Nucleus accumbens (tissue), 56 donors: ENCODE measurements at places on chromosomes 1 and 21.

DNA sequence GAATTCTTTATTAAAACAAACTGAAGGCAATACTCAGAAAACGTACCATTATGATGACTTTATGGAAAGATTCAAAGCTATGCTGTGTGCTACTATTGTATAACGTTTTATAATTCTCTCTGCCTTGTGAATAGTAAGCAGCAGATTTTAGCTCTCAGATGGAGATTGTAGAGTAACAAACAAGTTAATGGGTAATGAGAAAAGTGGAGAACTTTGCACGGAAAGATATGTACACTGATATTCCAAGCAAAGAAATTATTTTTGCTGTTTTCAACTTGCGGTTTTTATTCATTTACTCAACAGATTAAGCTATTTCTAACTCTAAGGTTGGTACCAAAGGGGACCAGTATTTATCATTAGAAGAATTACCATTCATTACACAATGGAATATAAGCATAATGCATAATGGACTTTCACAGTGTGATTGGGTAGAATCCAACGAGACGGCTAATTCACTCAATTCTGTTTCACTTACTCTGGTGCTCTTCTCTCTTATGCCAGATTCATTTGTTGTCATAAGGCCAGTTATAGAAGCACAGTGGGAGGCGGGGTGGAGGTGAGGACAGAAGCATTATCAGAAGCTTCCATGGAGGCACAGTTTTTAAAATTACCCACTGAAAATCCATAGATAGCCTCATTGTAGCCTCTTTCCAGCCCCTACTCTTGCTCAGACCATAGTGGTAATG lies 38.6 kb downstream of the ATP1B1 start:
- DNase-seq: no peak

DNA sequence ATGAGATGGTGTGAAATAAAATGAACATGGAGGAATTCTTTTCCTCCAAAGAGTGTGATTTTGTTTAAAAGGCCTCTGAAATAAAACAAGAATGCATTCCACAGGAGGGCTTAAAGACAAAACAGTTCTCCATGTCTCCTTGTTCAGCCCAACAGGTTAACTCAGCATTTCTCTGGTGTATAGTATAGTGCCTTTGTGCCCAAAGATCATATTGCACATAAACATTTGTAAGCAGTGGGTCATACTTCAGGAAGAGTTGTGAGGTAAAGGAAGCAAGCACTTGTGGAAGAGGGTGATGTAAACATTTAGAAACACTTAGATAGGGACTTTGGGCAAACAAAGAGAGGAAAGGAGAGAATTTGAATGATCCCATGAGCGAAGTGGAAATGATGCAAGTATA lies 433.9 kb downstream of the SIPA1L2 start:
- no peak for DNase-seq

DNA sequence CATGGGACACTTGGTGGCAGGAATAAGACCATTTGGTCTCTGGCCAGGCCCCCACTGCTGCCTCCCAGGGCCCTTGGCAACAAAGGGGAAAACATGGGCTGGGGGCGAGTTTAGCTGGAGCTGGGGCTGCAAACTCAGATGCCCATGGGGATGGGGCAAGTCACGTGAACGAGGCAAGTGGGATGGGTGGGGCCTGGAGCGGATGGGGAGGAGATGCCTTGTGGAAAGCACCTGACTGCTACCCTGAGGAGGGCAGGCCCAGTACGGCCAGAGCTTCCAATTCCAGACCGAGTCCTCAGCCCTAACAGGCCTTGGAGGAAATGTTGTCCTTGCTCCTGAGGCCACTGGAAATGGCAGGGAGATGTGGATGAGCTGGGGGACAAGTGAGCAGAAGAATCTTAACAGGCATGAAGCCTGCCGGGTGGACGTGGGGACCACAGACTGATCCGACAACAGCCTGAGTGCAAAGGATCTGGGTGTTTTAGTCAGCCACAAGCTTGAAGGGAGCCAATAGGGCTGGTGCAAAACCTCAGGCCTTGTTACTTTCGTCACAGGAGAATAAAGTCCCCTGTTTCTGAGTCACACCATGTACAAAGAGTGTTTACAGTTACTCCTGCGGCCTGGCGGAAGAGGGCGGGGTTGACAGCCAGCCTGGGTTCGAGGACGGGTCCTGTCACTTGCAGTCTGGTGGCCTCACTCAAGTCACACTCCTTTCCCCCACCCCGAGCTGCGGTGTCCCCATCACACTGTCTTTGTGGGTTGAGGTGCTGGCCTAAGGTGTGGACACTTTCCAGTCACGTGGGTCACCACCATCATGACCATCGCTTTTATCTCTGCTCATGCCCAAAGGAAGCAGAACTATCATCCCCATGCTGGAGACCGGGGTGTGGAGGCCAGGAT lies 19.1 kb downstream of the RUNX3 start:
- no peak for DNase-seq

- DNase-seq: peak; percentile 28
These were observed 177.1 kb downstream of the GABPA start for GRCh38 chr21:25911730-25912401.

- DNase-seq: no peak
These were observed 38.8 kb downstream of the DTL start for GRCh38 chr1:212074313-212074712.

DNA sequence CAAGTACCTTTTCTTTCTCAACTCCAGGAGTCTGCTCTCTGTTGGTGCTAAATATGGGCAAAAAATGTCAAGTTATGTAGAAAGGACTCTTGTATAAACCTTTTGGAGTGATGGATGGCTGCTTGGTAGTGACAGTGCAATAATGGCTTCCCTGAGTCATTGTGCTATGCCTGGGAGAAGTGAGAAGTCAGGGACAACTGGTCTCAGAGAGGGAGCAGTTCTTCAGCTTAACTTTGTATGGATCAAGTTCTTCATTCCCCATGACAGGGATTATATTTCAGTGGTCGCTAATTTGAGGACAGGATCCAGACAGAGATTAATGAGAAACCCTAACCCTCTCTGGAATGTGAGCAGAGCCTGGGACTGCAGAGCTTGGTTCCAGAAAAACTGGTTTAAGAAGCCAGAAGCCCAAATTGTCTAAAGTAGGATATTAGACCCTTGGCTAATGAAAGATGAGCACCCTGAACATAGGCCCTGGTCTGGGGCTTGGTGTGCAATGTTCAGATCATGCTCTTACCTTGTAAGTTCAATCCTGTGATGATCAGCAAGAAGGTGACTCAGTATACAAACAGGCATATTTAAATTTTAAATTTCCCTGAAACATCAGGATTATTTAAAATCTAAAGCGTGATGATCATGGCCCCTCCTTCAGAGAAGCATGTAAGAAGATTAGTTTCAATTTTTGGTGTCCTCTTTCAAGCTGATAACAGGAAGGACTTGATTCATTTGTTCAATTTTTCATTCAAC lies 50.9 kb downstream of the NTMT2 start:
- DNase-seq: no peak

- no peak for DNase-seq
These were observed 4.1 kb upstream of the COL6A2 start for GRCh38 chr21:46093668-46094400.

- DNase-seq: no peak
These were observed 114.6 kb upstream of the KIAA0040 start for GRCh38 chr1:175307160-175307559.

DNA sequence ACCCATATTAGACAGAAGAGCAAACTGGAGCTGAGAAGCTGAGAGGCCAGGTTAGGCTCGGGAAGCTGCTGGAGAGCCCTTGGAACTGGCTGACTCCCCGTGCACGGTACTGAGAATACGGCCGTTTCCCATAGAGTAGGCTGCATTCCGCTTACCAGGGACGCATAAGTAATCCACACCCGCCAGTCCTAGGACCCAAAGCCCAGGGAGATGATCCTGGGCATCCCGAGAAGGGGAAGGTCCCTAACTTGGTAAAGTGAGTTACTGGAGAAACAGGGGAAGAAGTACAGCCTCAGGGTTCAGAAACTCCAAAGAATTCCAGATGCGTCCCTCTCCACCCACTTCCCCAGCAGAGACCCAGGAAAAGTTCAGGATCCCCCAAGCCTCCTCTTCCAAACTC lies 1.3 kb downstream of the LRRC38 start:
- DNase-seq: no peak

- DNase-seq: no peak
These were observed 176.8 kb upstream of the PDE4B start for GRCh38 chr1:65615859-65616258.

- no peak for DNase-seq
These were observed 16.9 kb upstream of the DMRTB1 start for GRCh38 chr1:53442299-53442698.
